NCI-H345 (cell line): ENCODE measurements at places on chromosomes 3 and 15.

- DNase-seq = no peak
Observed at GRCh38 chr15:67017311-67017710, 48.1 kb upstream of the SMAD3 start.

- no peak for DNase-seq
Observed at GRCh38 chr3:52091586-52092270, 35.4 kb upstream of the DUSP7 start.

GRCh38 chr3:49966233-49966942, 26.4 kb downstream of the RBM6 start:
- no peak for DNase-seq

DNA sequence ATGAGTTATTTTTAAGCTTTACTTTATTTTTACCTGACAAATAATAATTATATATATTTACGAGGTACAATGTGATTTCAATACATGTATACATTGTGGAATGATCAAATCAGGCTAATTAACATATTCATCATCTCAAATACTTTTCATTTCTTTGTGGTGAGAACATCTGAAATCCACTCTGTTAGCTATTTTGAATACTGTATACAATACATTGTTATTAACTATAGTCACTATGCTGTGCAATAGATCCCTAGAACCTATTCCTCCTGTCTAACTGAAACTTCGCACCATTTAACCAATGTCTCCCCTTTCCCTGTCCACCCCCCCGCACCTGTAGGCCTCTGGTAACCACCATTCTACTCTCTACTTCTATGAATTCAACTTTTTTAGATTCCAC, 7.9 kb upstream of the SPPL2A start:
- no peak for DNase-seq

DNA sequence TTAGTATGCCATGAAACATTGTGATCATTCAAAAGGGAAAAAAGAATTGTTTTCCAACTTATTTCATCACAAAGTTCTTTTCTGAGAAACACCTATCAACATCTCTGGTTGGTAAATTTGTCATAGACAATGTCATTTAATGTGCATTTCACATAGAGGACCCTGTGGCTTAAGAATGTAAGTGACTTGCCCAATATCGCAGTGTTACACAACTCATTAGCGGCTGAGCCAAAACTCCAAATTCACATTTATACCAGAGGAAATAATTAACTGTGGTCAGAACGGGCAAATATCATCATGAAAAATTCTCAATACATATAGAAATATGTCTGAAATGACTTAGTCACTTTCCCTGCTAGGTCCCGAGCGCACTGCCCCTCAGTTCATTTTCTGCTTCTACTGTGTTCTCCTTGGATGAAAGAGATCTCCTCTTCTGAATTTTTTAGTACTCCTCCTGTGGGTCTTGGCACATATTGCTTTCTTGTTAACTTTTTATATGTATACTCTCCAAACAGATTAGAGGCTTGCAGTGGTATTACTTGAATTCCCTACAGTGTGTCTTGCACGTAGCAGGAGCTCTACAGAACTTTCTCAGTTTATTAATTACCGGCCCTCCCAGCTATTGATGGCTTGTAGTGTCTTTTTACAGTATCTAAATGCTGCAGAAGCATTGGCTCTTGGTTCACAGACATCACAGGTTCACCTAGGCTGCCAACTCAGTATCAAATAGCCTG, 33.1 kb downstream of the PTX3 start:
- no peak for DNase-seq

DNA sequence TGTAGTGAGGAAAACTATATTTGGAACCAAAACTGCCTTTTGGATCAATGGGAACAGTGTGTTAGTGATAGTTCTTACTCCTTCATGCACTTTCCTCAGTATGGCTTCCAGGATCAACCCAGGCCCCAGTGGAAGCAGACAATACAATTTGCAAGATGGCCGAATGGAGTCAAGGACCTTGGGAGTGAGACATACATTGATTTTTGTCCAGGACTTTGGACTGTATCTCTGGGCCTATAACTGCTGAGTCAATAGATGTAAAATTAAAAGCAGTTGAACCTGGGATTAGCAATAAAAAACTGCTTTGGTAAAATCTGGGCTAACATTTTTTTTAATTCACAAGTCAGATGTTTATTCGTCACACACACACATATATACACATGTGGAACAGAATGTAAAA, 1.8 kb downstream of the ARRDC4 start:
- DNase-seq = no peak

- no peak for DNase-seq
Observed at GRCh38 chr3:153042088-153042487, 119.9 kb upstream of the RAP2B start.

- no peak for DNase-seq
Observed at GRCh38 chr3:124653797-124654469, 76.3 kb upstream of the UMPS start.

DNA sequence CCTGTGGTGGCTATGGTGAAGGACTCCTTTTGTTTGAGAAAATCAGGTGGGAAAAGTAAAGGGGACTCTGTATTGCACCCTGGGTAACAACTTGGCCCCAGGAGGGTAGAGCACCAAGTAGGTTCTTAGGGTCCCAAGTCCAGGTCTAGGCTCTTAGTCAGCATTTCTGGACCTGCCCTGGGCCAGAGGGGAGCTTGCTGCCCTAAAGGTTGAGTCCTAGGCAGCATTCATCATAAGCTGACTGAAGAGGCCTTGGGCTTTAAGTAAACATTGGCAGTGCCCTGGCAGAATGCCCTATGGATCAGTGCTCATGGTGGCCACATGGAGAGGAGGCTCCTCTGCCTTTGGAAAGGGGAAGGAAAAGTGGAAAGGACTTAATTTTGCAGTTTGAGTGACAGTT, 268.5 kb upstream of the CTNNB1 start:
- no peak for DNase-seq

DNA sequence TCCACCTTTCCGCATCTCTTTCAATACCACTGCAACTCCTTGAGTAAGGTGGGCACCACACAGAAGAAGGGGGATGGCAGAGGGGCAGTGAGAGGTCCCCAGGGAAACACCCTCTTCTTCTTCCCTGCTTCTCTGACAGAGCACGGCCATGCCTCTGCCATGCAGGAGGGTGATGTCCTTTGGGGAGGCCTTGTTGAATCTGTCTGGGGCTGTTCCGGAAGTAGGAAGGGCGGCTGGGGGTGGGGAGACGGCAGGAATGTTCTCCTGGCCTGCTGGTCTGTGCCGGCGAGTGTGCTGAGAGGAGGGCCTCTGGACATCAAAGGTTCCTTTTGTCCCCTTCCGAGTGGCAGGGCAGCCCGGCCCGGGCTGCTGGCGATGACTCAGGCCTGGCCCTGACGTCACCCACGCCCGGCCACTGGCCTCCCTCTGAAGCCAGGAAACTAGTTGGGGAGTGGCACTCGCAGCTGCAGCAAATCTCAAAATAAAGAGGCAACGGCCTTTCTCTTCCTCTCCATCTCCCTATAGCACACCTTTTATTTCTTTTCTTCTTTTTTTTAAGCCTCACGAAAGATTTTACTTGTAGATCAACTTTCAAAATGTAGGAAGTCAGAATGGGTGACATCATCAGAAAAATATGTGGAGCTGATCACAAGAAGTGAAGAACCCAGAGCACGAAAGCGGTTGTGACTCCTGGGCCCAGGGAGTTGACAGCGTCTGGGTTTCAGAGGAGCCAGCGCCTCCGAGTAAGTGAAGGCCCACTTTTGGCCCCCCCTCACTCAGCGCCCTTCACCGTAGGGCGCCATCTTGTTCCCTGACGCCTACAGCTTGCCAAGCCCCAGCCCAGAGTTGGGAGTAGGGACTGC, at the start of gene ZBTB38:
Gene ZBTB38 (plus strand): TSS at position 443 of the 863 bp plus-strand sequence. CDS start 73,885 bp downstream, outside the sequence.
- DNase-seq = no peak
